ENCODE measurements at places on chromosomes 4 and X. TPM values are rescaled to one million over a fixed set of nuclear protein-coding genes. Genes with fewer than 3 reads are reported as not detected.
A peak's percentile ranks its signal among the peaks of the same experiment; 100 is the strongest.

DNA sequence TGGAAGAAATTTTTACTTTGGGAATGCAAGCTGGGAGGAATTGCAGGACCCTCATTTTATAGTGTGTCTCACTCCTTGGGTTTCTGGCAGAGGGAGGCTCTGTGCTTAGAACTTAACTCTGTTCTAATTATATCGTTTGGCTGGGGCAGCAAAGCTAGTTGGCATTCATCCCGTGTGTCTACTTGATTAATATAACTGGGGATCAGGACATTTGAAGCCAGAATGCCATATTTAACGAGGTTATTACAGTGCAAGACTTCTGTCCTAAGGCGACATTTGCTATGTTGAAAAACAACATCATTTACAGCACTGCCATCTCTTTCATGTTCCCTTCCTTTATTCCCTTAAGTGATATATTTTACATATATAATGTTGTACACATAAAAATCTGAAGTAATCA is 179.1 kb upstream of the TBC1D9 start:
- DNase-seq = peak; percentile 61

- no peak for DNase-seq
These were observed 129.5 kb downstream of the LARP7 start for GRCh38 chr4:112766422-112766821.

GRCh38 chr4:132001542-132001941 is 1147.6 kb upstream of the PCDH10 start:
- no peak for DNase-seq

Gene MGAT4D
- total RNA-seq = not detected

DNA sequence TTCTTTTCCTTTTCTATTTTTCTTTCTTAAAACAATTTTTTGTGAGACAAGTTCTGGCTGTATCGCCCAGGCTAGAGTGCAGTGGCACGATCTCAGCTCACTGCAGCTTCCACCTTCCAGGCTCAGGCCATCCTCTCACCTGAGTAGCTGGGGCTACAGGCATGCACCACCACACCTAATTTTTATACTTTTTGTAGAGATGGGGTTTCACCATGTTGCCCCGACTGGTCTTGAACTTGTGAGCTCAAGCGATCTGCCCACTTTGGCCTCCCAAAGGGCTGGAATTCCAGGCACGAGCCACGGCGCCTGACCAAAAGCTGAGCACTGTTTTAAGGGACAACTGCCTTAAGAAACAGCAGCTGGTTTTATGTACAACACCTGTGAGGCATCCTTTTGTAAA is 9.3 kb upstream of the NAT8L start:
- no peak for DNase-seq

GRCh38 chr4:149708513-149709130 is 107.0 kb downstream of the IQCM start:
- DNase-seq = no peak

Gene FTHL17
- total RNA-seq = not detected

DNA sequence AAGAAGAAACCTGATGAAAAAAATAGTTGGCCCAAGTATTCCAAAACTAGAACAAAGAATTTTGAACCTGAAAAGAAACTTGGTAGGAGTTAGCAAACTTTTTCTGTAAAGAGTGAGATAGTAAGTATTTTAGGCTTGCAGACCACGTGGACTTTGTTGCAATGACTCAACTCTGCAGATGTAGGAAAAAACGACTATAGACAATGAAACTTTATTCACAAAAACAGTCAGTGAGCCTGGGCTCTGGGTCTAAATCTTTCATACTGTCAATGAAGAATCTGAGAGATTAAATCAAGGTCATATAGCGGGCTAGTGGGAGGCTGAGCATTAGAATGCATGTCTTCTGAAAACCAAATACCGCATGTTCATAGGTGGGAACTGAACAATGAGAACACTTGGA is 23.0 kb downstream of the SH3D19 start:
- DNase-seq = no peak

DNA sequence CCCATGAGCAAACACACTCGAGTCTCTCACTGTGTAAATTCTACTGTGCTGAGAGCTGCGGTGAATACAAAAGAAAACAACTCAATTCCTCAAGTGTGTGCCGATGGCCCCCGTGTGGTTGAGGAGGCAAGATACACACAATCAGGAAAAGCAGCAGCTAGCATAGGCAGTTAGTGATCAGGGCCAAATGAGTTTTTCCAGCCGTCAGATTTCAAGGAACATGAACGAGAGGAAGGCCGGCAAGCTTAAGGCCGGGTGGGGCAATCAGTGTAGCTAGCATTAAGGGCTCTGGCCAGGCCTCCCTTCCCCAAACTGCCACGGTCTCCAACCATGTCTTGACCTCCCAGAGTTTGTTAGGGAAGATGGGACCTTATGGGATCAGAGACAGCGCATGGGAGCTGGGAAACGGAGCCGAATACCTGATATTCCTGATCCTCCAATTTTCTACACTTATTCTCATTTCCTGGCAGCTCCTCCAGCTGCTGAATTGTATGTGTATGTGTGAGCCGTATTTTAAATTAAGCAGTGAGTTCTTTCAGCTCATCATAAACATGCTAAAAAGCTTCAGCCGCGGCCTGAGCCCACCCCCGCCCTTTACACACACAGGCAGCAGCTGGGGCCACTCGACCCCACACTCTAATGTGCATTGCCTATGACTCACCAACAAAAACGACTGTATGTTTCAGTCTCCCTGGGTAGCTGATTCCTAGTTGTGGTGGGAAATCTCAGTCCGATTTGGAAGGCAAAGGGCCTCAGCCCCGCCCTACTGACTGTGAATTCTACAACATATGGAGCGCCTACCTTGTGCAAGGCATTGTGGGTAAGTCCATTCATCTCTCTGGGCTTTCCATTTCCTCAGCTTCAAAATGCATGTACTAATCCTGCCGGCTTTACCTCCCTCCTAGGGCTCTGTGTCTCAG is 59.9 kb downstream of the RTL9 start:
- peak; percentile 64 for DNase-seq

Gene MAGEA2B
- not detected for total RNA-seq

DNA sequence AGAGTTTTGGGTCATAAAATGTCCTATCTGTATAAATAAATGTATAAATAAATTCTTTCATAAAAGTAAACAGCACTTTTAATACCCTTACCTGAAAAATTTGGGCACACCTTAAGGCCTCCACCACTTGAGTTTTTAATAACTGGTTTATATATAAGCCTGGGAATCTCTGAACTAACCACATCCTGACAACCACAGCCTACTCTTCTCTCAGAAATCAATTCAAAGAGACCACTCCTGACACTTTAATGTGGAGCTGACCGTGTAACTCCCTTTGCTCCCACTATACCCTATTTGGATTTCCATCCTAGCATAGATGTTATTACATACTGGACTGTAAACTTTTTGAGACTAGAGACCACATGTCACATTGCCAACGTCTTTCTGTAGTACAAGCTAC is 3.5 kb downstream of the FBXL5 start:
- DNase-seq = no peak

Gene SPANXD
- not detected for total RNA-seq

DNA sequence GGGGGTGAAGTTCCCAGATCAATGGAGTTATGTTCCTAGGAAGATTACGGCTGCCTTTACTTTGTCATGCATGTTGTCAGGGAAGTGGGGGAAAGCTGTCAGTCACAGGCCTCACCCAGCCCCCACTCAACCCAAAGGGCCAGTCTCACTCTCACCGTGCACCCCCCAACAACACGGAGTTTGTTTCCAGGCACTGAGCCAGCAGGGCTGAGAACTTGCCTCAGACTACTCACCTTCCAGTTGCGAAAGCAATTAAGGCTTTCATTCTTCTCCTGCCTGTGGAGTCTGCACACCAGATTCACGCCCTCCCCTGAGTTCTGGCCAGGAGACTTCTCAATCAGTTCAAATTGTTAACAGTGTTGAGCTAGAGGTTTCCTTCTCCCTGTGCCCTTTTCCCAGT is 114.3 kb downstream of the SH3BGRL start:
- DNase-seq = no peak

Gene CCNG2
- 51.4 TPM for total RNA-seq

DNA sequence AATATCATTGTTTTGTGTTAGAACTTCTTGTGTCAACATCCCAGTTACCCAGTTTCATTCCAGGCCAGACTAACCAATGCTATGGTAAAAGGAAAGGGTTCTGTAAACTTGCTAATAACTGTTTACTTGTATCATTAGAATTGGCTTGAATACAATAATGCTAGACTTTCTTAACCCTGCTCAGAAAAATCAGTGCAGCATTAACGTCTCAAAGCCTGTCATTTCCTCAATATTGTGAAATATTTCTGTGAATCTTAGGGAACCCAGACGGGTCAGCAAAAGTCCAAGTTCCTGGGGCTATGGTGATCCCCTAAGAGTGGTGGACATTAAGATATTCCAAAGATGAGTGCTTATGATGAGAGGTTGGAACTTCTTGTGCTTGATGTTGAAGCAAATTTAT is 541.2 kb upstream of the MAGEB18 start:
- DNase-seq = no peak

DNA sequence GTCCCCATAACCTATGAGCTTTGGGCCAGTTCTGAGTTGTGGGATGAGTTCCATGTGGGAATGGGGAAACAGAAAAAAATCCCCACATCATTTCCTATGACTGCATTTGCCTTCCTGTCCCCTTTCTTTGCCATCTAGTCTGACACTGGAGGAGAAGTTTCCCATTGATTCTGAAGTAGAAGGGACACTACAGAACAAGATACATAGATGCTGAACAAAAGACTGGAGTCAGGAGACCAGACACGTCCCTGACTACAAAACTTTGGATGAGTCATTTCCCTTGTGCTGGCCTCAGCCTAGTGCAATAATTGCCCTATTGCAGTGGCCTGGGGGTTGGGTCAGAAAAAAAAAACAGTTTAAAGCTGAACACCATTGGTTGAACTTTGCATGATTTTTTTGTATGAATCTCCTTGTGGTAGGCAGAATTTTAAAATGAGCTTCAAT is 22.1 kb downstream of the BEX3 start:
- DNase-seq = no peak

Data from skin of body (tissue), 3 donors.